ENCODE measurements at places on chromosomes 1 and 21. TPM values are rescaled to one million over a fixed set of nuclear protein-coding genes. Genes with fewer than 3 reads are reported as not detected.

Gene S100A1
- 0.63 TPM for total RNA-seq

Gene PRDM16
- total RNA-seq = 0.05 TPM

Gene KRTAP27-1
- not detected for total RNA-seq

Gene GPR153
- total RNA-seq = 1.4 TPM

Gene MPL
- total RNA-seq = 0.14 TPM

Gene ATP1A4
- total RNA-seq = not detected

Gene ANKRD65
- 0.04 TPM for total RNA-seq

All from A549 treated with CORT108297 at 1 μM for 4 hours (cell line).